ENCODE measurements at places on chromosomes 13 and 19. TPM values are rescaled to one million over a fixed set of nuclear protein-coding genes. Genes with fewer than 3 reads are reported as not detected.

The LRRC63 gene
- not detected for total RNA-seq

The DACT3 gene
- 0.13 TPM for total RNA-seq

The LRRC8E gene
- 14.2 TPM for total RNA-seq

The KIR2DL1 gene
- total RNA-seq: not detected

The SPART gene
- total RNA-seq: 60.9 TPM

The AMH gene
- 3.1 TPM for total RNA-seq

The PCDH9 gene
- total RNA-seq: 3.0 TPM

Measured in mammary epithelial cell (primary cell).